AG10803 (cell line): ENCODE measurements at places on chromosomes 2 and 18.

DNA sequence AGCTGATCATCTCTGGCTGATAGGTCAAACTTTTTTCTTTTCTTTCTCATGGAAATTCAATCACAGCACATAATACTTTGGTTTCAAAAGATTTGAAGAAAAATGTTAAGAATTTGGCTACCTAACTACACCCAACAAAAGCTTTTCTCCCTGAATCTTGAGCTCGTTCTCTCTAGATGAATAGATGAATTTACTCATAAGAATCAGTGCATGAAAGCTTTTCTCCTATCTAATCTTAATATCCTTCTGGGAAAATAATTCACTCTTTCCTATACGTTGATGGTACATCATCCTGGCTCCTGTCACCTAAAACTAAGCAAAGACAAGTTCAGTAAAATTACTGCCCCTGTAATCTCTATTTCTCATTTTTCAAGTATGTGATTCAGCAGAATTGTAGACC lies 1479.1 kb downstream of the DPP10 start:
- DNase-seq, result no peak

GRCh38 chr2:58494071-58494501 lies 253.0 kb upstream of the FANCL start:
- no peak for DNase-seq

GRCh38 chr2:177187631-177188312 lies 24.8 kb upstream of the HNRNPA3 start:
- peak; percentile 81 for DNase-seq

GRCh38 chr18:6759579-6759978 lies 30.1 kb downstream of the ARHGAP28 start:
- DNase-seq, result no peak

DNA sequence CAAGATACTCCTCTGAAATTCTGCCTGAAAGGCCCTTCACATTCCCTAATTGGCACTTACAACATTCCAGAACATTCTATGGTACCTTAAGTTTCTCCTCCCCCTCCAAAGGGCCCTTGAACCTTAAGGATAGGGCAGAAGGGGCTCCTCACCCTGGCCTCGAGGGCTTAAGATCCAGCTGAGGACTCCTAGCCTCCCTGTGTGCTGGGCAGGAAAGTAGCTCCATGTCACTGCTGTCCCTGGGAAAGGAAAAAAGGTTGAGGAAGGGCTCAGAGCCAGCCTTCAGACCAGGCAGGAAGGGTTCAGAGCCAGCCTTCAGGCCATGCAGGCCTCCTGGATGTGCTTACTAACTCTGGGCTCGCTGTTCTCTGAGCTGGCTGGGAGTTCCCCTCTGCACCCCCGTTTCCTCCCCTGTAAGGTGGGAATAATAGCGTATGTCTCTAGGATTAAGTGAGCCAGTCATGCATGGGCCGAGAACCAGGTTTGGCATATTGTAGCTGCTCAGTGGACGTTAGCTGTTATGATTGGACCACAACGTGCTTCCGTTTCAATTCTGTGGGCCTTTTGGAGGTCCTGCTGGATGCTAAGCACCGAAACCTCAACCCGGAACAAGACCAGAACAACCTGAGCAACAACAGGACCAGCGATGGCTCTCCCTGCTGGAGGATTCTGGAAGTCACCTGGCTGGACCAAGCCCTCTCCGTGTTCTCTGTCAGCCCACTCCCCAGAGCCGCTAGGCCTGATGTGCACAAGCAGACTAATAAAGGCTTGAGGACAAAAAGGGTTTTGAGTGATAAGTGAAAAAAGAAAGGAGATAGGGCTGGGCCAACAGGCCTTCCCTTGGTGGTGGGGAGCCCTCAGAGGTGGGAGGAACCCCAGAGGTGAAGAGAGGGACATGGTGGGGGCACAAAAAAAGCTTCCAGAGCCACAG lies 1.0 kb upstream of the B3GNT7 start:
- no peak for DNase-seq

- DNase-seq, result no peak
These were observed 350.5 kb downstream of the KIAA1328 start for GRCh38 chr18:37179384-37179783.

- DNase-seq, result no peak
These were observed 868 bp upstream of the PKDCC start for GRCh38 chr2:42046819-42047487.

- DNase-seq, result no peak
These were observed 222.2 kb downstream of the LTBP1 start for GRCh38 chr2:33168922-33169321.

GRCh38 chr2:48444404-48444803 lies 85.5 kb upstream of the STON1 start:
- no peak for DNase-seq

GRCh38 chr18:24397694-24398368 lies at the start of gene OSBPL1A:
OSBPL1A (minus strand) TSS chr18:24397824; CDS start chr18:24377533, 20,291 bp downstream.
- DNase-seq, result peak; percentile 86

- no peak for DNase-seq
These were observed 162.2 kb downstream of the FIGN start for GRCh38 chr2:163573652-163574051.

GRCh38 chr18:12327510-12328178 lies 19.6 kb downstream of the TUBB6 start:
- peak; percentile 73 for DNase-seq

DNA sequence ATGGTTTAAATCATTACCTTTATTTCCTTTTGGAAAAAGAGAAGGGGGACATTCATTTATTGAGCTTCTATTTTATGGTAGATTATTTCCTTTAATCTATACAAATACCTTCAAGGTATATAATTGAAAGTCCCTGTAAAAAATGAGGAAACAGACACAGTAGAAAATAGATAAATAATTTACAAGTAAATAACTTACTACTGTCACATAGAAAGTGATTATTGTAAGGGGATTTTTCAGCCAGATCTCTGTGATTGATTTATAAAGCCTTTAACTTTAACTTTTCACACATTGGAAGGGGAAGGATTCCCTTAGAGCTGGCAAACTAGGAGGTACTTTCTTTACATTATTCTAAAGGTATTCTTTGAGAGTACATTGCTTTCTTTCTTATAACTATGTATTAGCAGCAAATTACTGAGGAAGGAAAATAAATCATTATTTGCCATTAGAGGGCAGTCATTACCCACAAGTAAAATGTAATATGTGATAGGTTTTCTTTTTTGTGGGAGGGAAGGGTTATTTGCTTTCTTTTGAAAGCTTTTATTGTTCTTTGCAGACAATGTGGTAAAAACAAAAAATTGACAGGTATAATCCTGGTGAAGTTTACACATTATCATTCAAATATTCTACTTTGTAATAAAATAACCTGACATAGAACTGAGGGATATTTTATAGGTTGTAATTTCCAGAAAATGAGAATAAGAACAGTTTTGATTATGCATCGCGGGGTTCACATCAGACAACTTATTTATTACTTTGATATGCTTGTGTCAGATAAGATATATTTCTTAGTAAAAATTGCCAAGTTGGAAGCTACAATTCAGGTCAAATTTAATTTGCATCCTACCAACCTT lies 24.8 kb upstream of the RPE start:
- DNase-seq, result peak; percentile 36

DNA sequence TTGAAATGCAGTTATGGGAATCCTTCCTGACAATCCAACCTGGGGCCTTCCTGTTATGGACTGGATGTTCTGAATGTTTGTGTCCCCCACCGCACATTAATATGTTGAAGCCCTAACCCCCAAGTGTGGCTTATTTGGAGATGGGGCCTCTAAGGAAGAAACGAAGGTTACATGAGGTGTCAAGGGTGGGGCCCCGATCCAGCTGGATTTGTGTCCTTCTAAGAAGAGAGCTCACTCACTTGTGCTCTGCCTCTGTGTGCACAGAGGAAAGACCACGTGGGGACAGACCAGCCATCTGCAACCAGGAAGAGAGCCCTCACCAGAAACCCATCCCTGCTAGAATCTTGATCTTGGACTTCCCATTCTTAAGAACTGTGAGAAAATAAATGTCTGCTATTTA lies 44.4 kb downstream of the MAP3K19 start:
- no peak for DNase-seq

GRCh38 chr2:121128741-121129659 lies 156.0 kb downstream of the TFCP2L1 start:
- DNase-seq, result no peak

DNA sequence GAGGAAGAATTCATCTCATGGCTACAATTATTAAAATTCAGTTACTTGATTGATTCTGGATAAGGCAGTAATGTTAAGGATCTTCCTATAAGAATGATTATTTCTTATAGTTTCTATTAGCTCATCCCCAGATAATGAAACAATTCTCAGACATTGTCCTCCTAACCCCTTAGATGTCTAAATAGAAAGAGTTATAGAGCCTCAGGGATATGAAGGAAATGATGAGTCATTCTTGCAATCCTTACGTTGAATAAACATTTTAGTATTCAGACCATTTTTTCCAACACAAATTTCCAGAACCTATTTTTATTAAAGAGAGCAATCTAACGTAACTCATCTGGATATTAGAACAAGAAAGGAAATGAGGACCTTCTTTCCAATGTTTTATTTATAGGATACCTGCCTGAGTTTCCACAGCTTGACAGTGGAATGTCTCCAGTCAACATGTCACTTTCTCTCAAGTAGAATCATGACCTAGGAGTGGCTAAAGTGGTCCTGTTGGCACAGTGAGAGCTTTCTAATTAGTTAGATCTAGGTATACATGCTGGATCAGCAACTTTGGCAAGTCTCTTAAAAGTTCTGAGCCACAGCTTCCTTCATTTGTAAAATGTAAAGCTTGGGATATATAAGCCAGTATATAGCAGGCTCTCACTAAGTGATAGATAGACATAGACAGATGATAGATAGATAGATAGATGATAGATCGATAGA lies 88.0 kb upstream of the RAB27B start:
- peak; percentile 9 for DNase-seq

- DNase-seq, result no peak
These were observed 519 bp downstream of the TEX261 start for GRCh38 chr2:70994009-70994698.

- no peak for DNase-seq
These were observed 50.1 kb downstream of the ATOH8 start for GRCh38 chr2:85803704-85804425.

- no peak for DNase-seq
These were observed 594.1 kb upstream of the FAM98A start for GRCh38 chr2:34193164-34193563.

GRCh38 chr2:202237787-202238233 lies 587 bp downstream of the SUMO1 start:
- peak; percentile 52 for DNase-seq

GRCh38 chr2:108965540-108966289 lies 23.3 kb downstream of the EDAR start:
- no peak for DNase-seq

- DNase-seq, result no peak
These were observed 3.4 kb upstream of the ITGB6 start for GRCh38 chr2:160203422-160203821.

- no peak for DNase-seq
These were observed 160.1 kb upstream of the BOD1L2 start for GRCh38 chr18:56986829-56987228.

- no peak for DNase-seq
These were observed 607.5 kb upstream of the SLC39A10 start for GRCh38 chr2:195049372-195050031.

GRCh38 chr2:175126661-175127060 lies 41.3 kb downstream of the ATF2 start:
- DNase-seq, result no peak

DNA sequence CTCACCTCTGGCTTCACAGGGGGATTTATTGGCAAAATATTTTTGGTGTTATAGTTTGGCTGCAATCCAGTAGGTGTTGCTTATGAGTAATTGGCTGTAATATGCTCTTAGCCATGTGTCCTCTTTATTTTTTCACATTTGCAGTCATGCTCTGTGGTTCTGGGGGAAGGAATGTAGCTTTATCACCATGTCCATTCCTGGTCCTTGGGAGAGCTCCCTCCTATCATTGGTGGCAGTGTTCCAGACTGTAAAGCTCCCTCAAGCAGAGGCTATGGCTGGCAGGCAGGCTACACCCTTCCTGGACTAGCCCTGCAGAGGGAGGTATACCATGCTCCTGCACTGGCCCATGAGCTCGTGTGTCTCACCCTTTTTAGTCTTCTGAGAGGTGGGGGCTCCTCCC lies 120.0 kb upstream of the FSIP2 start:
- no peak for DNase-seq

DNA sequence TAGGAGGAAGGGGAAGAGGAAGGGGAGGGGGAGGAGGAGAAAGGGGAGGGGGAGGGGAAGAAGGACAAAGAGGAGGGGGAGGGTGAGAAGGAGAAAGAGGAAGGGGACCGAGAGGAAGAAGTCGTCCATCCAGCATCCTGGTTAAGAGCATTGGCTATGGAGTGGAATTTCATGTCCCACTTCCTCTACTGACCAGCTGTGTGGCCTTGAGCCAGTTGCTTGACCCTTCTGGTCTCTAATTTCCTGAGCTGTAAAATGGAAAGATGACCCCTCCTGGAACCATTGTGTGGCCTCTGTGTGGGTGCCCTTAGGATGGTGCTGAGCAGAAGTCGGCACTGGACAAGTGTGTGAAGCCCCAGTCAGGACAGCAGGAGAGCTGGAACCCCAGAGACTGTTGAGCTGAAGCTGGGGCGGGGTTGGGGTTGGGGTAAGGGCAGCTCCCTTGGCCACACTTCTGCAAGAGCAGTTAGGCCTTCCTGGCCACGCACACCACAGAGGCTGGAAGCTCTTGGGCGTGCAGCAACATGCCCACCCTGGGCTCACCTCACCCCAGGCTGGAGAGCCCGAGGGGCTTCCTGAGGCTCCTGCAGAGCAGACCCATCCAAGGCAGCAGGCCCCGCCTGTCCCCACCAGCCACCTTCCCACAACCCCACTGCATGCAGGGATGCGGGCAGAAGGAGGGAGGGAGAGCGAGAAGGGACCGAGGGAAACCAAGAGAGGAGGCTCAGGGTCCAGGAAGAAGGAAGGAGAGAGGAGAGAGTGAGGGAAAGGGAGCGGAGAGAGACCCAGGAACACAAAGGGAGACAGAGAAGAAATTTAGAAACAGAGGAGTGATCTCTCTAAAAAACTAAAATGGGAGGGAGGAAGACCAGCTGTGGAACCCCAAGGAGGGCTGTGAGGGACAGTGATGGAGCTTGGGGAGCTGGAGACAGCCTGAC lies 16.2 kb downstream of the ADRA2B start:
- no peak for DNase-seq

DNA sequence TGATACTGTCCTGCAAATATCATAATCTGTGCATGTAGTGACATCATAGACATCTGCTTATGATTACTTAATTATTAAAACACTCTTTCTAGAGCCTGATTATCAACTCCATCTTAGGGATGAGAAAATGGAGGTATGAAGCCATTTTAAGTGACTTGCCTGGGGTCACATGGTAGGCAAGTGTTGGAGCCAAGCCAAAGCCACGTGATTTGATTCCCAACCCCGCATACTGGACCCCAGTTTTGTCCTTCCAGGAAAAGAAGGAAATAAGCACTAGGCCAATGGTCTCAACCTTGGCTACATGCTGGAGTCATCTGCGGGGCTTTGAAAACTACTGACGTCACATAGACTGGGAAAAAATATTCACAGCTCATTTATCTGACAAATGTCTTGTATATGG lies 19.6 kb upstream of the SEH1L start:
- no peak for DNase-seq

DNA sequence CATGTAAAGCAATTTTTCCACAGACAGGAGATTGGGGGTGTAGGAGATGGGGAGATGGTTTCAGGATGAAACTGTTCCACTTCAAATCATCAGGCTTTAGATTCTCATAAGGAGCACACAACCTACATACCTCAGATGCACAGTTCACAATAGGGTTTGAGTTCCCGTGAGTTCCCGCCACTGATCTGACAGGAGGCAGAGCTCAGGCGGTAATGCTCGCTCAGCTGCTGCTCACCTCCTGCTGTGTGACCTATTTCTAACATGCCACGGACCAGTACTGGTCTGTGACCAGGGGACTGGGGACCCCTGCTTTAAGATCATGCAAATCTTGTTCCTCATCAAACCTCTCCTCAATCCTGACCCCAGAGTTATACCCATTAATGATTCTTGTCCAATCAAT lies 70.1 kb downstream of the RPE start:
- no peak for DNase-seq
